MCF 10A (cell line): ENCODE measurements at places on chromosomes 2 and 18. TPM values are rescaled to one million over a fixed set of nuclear protein-coding genes. Genes with fewer than 3 reads are reported as not detected.

Gene SEPTIN2
- 254 and 271 TPM in 2 replicates for total RNA-seq

DNA sequence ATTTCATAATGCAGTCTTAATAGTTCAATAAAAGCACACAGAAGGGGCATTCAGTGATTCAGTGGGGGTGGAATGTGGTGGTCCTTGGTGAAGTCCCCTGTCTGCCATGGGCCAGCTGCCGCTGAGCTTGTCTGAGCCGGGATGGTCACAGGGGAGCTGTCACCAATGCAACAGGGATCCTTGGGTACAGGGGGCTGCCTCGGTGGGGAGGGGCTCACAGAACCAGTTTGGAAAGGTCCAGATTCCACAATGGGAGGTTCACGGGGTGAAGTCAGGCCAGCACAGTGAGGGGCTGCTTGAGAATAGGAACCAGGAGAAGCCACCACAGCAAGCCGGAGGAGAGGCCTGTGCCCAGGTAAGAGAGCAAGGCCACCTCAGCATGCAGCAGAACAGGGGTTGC lies 75.4 kb downstream of the GYPC start:
- DNase-seq: no peak

Gene LIPG
- 57.8 and 67.6 TPM in 2 replicates for total RNA-seq

- DNase-seq: no peak
These were observed 24.8 kb upstream of the FOSL2 start for GRCh38 chr2:28367667-28368356.

GRCh38 chr18:2348003-2348402 lies 223.3 kb downstream of the METTL4 start:
- DNase-seq: no peak

Gene DTNA
- 0.91 TPM in 1 of 2 replicates, not detected in the other for total RNA-seq

- no peak for DNase-seq
These were observed 43.2 kb upstream of the CAB39 start for GRCh38 chr2:230669386-230669950.

DNA sequence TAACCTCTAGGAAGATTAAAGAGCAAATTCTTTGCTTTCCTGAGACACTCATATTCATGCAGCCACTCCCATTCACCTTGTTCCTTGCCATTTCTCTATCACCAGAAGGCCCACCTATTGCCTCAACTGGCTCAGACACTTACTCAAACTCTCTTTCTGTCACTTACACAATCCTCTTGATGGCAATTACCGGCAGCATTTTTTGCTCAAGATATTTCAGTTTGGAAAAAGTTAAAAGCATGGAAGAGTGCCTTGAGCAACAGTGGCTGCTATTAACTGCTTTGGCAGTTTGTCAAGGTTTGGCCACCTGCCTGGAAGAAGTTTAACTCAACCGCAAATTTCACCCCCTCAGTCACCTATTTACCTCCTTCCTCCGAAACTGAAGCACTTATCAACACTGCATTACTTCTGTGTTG lies 1104.0 kb upstream of the PIK3C3 start:
- peak; percentile 97 for DNase-seq

DNA sequence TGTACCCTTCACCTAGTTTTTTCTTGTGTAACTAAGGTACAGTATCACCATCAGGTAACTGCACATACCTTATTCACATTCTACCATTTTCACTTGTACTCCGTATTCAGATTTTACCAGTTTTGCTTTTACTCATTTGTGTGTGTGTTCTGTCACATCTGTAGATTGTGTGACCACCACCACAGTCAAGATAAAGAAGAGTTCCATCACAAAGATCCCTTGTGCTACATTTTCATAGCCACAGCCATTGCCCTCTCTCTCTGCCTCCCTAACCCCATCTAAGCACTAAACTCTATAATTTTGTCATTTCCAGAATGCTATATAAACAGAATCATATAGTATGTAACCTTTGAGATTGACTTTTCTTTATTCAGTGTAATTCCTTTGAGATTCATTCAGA lies 23.5 kb downstream of the DIS3L2 start:
- no peak for DNase-seq

GRCh38 chr2:226911932-226912331 lies 76.1 kb downstream of the RHBDD1 start:
- DNase-seq: no peak

DNA sequence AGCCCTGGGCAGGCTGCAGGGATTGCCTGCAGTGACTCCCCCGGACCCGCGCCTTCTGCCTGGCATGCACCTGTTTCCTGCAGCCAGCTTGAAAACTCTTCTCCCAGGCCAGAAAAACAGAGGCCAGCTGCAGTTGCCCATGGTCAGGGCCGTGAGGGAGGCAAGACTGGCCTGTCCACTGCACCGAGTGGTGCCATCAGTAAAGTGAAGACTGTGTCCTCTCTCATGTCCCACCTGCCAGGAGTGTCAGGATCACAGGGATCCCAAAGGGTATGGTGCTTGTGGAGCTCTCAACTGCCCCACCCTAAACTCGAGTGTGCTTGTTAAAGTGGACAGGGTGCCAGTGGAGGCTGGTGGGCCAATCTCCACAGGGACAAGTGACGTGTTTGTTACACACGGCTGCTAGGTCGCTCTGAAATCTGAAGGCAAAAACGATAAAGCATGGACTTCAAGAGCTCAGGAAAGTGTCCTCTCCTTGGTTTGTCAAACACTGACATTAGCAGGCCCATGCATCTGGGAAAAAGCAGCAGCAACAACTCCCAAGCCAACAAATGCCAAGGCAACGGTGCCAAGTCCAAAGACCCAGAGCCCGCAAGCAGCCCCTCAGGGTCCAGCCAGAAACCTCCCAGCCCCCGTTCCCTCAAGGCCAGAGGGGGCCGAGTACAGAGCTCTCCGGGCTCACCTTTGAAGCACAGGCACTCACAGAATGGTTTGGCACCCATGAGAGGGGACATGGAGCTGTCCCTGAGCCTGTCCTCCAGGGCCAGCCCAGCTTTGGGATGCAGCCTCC lies 213.2 kb downstream of the HDAC4 start:
- DNase-seq: no peak

DNA sequence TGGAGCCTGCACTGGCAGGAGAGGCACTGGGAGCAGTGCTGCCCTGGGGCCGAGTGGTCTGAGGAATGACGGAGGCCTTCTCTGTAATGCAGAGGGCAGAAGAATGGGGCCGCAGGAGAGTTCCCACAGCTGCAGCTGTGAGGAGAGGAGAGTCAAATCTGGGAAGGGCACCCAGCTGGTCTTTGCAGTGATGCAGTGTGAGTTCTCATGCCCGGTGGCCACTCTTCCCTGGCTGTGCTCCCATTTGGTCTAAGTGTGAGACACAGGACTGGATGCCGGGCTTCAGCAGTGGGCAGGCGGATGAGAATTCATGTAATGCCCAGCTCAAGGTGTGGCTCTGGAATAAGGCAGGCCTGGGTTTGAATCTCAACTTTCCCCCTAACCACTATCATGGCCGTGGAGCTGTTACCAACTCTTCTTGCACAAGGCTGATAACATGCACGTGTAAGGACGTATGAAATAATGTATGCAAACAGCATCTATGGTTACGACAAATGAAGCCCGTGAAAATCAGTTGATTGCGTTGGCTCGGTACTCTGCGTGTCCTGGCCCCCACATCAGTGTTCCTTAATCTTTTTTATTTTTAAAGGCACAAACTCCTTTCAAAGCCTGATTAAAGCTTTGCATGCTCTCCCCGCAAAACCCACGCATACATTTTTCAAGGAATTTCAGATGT lies 71.6 kb downstream of the ACKR3 start:
- no peak for DNase-seq

Gene UGT1A4
- 0.12 TPM in 1 of 2 replicates, not detected in the other for total RNA-seq

DNA sequence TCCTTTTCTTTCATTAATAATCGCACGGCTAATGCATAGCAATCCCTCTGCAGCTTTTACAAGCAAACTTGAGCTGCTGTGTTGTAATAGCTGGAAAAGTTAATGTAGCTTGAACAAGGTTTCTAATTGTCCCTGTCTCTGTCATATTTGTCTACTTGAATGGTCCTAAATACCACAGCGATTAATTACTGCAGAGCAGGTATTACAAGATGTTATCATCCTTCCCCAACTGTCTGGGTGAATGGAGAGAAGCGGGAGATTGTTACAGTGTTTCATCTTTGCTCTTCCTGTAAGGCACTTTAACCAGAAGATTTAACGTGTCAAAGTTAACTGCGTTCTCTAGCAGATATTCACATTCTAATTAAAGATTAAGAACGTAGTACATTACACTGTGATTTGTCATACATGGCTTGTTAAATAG lies 422.2 kb upstream of the POU3F3 start:
- no peak for DNase-seq
